ENCODE measurements at places on chromosomes 3 and 15.

DNA sequence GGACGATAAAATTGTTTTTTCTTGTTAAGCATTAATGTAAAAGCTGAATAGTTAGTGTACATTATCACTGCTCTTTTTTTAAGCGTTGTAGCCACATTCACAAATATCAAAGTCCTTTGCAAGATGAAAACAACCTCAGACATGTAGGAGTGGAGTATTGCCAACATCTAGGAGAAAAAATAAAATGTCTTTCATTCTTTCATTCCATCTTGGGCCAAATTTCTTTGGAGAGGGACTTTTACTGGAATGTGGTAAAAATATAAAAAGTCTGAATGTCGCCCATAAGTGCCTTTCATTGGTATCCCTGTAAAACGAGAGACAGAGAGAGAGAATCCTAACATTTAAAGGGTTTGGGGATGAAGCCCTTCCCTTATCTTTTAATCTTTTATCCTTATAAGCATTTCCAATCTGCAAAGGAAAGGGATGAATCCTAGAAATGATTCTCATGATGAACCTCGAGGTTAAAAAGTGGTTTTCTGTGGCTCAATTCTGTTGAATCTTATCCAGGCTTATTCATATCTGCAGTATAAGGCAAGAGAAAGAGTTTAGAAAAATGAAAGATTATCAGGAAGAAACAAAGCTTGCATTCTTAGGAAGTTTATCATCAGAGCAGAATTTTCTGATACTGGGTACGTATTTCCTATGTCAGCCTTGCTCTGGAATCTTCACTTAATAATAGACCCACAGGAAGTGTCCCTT is 1031.7 kb downstream of the MCTP2 start:
- no peak for DNase-seq

DNA sequence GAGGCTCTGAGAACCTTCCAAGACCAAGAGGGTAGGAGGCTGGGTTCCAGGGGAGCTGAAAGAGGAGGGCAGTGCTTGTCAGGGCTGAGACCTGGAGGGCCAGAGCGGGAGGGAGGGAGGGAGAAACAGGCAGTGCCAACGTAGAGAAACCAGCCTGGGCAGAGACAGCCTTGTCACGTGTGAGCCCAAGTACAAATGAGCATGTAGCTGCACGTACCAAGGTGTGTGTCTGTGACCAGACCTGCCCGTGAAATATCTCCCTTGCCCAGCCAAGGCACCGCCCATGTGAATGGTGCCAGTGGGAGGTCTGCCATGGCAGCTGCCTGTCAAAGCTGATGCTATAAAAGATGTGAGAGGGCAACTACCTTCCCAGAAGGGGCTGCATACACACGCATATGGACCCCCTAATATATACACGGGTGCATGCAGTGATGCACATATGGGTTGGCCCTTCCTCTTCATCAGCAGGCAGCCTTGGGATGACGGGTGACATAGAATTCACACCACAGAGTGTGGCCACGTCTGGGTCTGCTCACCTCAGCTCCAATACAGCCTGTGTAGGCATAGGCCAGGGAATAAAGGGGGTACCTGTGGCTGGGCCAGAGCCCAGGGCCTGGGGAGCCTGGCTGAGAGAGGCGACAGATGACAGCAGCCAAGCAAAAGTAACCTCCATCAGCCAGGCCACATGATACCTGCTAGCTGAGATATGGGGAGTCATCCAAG is 7.8 kb upstream of the CTDSPL start:
- DNase-seq: no peak

DNA sequence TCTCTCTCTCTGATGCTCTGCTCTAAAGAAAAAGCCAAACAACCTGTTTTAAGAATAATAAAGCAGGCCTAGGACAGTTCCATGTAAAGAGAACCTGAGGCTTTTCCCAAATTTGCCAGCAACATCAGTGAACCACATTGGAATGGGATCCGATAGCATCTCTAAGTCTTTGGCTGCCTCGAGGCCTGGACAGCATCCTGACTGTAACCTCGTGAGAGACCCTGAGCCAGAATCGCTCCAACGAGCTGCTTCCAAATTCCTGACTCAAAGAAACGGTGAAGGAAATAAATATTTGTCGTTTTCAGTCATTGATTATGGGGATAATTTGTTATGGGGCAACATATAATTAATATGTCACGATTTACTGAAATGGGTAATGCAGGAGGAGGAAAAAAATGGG is 1012.8 kb downstream of the ROBO2 start:
- no peak for DNase-seq

GRCh38 chr3:37338500-37338899 is 164.1 kb upstream of the LRRFIP2 start:
- no peak for DNase-seq

GRCh38 chr15:63283126-63283525 is 5.7 kb downstream of the APH1B start:
- no peak for DNase-seq

DNA sequence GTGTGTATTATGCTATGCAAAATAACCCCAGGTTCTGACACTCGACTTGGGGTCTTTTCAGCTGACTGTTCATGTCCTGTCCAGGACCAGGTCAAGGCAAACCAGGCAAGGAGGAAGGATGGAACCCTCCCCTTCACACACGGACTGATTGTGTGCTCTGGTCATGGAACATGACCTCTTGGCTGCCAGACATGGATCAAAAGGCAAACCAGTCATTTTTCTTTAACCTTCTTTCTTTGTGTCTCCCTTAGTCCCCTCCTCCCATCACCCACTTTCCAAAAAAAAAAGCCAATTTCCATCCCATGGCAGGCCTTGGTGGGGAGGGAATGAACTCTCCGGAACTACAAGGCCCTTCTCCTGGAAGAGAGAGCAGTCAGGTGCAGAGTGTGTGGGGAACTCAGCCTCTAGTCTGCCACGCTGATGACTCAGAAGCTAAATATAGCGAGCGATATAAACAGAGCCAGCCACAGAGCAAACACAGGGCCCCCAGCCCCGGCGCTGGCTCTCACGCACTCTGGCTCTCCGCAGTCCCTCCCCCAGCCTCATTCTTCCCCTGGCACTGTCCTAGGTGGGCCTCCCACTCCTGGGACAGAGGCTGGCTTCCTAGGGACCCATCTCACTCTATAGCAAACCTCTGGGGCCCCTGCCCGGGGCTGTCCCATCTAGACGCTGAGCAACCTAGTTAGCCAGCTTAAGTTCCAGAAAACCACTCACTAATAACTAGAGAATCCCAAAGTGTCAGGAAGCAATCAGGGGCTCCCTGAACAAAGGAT is 10.0 kb downstream of the BMF start:
- peak; percentile 85 for DNase-seq

DNA sequence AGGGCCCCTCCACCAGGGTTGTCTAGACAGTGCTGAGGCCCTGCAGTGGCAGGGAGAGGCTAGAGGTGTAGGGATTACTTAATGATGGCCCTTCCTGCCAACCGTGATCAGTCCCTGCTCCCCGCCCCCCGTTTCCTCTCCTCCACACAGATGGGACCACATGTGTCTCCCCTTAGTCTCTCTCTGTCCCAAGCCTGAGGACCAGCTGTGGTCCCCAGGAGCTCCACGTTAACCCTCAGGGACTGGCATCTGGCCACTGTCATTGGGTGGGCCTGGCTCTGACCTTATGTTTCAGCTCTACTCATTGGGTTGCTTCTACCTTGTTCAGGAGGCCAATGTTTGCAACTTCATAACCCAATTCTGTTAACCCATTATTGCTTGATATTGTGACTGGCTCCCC is 6.0 kb upstream of the ALPK3 start:
- no peak for DNase-seq

GRCh38 chr3:197753263-197753662 is 3.6 kb downstream of the FYTTD1 start:
- DNase-seq: peak; percentile 49

GRCh38 chr15:59562448-59563186 is 49.0 kb upstream of the GCNT3 start:
- DNase-seq: no peak

DNA sequence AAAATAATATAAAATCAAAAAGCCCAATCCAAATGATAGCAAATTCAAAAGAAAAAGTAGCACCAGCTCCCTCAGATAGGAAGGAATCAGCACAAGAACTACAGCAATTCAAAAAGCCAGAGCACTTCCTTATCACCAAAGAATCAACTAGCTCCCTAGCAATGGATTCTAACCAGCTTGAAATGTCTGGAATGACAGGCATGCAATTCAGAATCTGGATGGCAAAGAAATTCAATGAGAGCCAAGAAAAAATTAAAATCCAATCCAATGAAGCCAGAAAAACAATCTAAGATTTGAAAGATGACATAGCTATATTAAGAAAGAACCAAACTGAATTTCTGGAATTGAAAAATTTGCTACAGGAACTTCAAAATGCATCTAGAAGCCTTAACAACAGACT is 1334.4 kb upstream of the ALCAM start:
- DNase-seq: no peak

GRCh38 chr3:67018105-67018788 is 20.1 kb downstream of the KBTBD8 start:
- DNase-seq: peak; percentile 44

DNA sequence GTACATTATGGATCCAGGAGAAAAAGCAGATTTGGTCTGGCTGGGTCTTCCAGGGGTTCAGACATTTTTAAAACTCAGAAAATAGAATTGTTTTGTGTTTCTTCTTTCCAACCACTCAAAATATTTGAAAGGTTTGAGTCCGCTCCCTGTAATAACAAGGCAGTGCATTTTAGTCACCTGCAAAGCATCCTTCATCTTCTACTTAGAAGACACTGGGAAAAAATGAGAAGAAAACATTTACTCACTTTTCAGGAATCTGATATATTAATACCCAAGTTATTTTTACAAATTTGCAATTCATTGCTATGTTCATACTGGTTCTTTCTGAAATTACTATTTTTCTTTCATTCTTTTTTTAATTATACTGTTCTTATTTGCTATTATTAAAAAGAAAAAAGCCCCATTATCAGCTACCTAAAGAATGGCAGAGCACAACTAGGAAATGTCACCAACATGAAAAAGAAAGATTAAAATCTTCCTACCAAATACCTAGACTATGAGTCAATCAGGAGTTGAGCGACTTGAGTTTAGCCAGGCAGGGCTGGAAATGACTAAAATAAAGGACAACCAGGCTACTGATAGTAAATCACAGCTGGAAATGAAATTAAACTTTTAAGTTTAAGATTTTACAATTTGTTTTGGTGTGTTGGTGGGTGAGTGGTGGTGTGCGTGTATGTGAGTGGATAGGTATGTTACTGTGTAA is 280.3 kb upstream of the THBS1 start:
- no peak for DNase-seq

- peak; percentile 62 for DNase-seq
These were observed 7.1 kb upstream of the LARS2 start for GRCh38 chr3:45381168-45381852.

GRCh38 chr3:167253037-167253436 is 127.1 kb downstream of the ZBBX start:
- DNase-seq: no peak

DNA sequence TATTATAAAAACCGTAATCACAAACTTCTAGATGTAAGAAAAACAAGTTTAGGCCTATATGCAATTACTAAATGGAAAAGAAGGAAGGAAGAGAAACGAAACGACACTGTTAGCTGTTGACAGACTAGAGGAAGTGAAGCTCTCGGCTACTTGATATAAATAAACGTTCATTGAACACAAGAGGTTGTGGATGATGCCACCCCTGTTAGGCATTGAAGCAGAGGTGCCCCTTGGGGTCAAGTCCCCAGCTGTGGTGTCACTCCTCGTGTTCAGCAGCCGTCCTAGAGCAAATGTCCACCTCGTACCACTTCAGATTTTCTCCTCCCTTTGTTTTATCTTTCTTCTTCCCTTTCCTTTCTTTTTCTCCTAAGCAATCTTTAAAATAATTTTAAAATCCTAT is 146.5 kb upstream of the UBE2E1 start:
- peak; percentile 12 for DNase-seq

GRCh38 chr3:5462086-5462485 is 274.6 kb downstream of the EDEM1 start:
- DNase-seq: no peak

- DNase-seq: no peak
These were observed 253.1 kb downstream of the CGGBP1 start for GRCh38 chr3:87805670-87806069.

DNA sequence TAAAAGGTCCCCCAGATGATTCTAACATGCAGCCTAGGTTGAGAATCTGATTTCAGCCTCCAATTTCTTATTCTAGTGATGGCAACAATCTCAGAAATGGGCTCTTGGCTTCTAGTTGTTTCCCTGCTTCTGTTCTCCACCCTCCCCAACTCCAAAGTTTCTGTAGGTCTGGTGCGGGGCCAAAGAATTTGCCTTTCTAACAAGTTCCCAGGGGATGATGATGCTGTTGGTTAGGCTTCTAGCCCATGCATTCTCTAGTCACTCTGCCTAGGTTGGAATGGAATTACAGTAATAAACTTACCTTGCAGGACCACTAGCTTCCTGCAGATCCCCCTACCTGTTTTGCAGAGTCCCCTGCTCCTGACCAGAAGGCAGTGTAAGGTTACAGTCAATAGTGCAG is 103.2 kb upstream of the PPP2R3A start:
- no peak for DNase-seq

GRCh38 chr3:139588450-139588849 is 48.9 kb upstream of the RBP1 start:
- peak; percentile 46 for DNase-seq

DNA sequence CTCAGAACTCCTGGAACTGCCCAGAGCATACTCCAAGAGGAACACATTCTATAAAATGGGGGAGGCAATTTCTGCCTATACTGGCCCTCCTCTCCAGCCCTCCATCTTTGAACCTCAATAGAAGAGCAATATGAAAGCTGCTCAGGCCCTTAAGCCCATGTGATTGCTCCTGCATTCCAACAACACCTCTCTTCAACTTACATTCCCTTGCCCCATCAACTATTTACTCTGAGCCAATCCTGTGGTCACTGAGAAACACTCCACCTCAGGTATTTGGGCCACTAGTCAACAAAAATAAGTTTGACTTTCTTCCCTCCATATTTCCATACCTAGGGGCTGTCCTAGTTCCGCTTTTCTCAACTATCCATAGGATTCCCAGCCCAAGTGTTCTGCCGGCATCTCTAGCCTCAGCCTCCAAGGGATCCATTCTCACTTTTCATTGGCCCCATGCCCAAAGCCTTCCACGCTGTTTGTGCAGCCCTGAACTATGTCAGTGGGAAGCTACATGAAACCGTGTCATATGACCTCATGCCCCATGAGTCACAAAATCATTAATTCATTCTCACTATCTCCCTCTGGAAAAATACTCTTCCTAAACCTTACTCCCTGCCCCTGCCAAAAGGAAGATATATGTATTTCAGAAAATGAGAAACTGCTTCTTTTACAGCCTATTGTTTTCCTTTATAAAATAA is 61.6 kb downstream of the GJD2 start:
- DNase-seq: no peak

- no peak for DNase-seq
These were observed 30.7 kb upstream of the CHRNB4 start for GRCh38 chr15:78671626-78672211.

- peak; percentile 55 for DNase-seq
These were observed 30.4 kb downstream of the ATG3 start for GRCh38 chr3:112531358-112531781.

DNA sequence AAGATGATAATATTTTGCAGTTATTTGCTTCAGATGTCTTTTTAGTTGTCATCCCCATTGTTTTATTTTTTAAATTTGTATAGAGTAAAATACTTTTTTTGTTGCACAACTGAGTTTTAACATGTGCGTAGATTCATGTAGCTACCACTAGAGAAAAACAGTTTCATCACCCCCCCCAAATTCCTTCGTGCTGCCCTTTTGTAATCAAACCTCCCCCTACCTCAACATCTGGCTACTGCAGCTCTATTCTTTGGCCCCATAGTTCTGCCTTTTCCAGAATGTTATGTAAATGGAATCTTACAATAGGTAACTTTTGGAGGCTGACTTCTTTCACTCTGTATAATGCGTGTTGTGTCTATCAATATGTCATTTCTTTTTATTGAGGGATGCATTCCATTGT is 232.0 kb upstream of the RASGRP1 start:
- no peak for DNase-seq
